ENCODE measurements at places on chromosomes 7 and 10.

DNA sequence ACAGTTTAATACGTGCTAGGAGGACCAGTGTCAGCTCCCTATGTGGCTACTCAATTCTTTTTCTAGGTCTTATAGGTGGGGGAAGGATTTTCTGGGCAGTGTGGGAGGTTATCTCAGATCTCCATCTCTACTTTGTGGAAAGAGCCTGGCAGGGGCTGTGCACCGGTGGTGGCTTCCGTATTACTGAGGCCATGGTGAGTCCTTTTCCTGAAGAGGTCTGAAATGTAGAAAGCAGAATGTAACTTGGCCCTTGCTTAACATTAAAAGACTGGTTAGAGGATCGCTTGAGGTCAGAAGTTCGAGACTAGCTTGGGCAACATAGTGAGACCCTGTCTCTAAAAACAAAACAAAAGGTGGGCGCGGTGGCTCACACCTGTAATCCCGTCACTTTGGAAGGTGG, 2.7 kb upstream of the TPST1 start:
- DNase-seq: no peak

GRCh38 chr10:68172324-68172723, 59.6 kb downstream of the ATOH7 start:
- DNase-seq: no peak

DNA sequence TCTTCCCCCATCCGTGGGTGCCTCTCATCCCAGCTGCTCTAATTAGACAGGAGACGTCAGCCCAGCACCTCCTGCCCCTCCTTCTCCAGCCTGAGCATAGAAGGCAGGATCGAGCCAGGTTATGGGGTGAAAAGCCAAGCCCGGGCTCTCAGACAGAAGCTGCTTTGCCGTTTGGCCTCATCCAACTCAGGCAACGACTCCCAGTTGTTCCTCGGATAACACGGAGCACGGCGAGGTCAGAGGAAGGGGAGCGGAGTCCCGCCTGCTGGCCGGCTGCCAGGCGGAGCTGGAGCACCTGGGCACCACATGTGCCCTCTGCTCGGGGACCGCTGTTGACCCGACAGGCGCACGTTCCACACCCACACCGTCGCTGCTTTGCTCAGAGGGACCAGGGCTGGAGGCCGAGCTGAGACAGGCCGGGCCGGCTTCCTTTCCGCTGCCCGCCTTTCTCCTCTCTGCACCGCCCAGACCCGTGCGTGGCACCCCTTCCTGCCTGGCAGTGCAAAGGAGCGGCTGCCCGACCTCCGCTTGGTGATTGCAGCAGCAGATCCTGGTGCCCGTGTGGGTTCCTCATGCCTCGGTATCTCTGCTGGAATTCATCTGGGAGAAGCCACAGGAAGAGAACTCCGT, 21.6 kb upstream of the UNCX start:
- DNase-seq: no peak

- DNase-seq: no peak
Measured at GRCh38 chr10:132104471-132105301, 38.9 kb downstream of the JAKMIP3 start.

GRCh38 chr7:260441-261281, 29.3 kb upstream of the FOXL3 start:
- no peak for DNase-seq

DNA sequence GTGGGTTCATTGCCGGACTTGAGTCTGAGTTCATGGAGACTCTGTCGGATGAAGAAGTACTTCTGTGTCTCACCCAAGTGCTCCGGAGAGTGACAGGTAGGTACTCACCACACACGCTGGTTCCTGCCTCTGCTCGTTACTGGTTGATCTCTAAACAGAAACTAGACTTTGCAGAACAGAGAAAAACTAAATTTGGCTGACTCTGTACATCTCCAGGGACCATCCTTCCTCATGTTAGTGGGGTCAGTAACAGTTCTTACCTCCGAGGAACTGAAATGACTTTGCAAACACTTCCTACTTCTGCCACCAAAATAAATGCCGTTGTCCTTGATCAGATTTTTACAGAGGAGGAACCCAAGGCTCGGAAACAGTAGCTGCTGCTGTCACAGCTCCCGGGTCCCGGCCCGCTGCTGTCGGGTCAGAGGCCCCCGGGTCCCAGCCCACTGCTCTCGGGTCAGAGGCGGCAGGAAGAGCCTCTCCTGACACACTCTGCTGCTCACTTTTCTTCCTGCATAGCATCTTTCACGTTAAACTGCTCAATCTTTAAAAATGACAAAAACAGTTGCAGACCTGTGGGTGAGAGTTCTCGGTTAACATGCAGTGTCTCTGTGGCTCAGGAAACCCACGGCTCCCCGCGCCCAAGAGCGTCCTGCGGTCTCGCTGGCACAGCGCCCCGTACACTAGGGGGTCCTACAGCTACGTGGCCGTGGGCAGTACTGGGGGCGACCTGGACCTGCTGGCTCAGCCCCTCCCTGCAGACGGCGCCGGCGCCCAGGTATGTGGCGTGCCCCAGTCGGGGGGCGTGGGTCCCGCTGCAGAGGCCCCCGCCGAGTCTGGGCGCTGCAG, 4.8 kb upstream of the MTG1 start:
- no peak for DNase-seq

GRCh38 chr7:151088856-151089699, 2.8 kb downstream of the AGAP3 start:
- peak; percentile 27 for DNase-seq

GRCh38 chr10:98313598-98313997, 45.6 kb upstream of the LOXL4 start:
- DNase-seq: no peak

DNA sequence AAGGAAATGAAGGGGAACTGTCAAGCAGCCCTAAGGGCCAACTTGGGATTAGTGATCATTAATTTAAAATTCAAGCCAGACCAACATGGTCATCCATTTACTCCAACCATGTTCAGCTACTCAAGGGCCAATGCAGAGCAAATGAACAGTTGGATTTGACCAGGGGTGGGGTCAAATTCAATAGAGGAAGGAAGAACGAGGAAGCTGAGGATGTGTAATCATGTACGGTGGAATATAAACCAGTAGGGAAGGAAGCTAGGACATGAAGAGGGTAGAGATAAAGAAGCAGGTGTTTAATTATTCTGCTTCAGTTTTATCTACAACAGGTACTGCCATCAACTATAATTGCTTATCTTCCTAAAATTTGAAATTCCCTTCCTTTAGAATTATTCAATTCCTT, 81.6 kb downstream of the HIBADH start:
- DNase-seq: no peak

DNA sequence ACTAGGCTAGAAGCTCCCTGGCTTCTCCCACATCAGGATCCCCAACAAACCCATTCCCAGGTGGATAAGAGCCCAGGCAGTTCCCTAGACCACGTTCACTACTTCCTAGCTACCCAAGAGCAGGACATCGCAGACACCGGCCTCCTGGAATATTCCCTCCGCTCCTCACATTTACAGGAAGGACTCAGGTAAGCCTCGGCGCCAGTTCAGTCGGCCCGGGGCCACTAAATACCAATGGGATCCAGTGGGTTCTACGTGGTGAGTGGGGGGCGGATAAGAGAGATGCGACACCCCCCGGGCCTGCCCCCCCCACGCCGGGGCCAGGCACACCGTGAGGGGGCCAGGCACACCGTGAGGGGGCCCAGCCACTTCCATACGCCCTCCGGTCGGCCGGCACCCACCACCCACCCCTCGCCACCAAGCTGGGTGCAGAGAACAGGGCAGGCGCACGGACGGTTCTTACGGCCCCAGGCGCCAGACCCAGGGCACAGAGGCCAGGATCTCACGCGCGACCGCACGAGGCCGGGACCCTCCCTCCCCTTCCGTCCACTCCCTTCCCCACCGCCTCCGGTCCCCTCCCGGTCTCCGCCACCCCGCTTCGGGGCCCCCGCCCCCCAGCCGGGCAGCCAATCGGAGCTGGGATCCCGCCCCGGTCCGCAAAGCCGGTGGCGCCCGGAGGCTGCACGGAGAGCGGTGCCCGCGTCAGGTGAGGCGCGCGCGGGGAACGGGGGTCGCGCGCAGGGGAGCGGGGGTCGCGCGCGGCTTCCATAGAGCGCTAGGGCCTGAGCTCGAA, at the start of gene BLVRA:
Gene BLVRA (plus strand): TSS at position 652 of the 793 bp plus-strand sequence. CDS start 12,479 bp downstream, outside the sequence.
- peak; percentile 41 for DNase-seq

DNA sequence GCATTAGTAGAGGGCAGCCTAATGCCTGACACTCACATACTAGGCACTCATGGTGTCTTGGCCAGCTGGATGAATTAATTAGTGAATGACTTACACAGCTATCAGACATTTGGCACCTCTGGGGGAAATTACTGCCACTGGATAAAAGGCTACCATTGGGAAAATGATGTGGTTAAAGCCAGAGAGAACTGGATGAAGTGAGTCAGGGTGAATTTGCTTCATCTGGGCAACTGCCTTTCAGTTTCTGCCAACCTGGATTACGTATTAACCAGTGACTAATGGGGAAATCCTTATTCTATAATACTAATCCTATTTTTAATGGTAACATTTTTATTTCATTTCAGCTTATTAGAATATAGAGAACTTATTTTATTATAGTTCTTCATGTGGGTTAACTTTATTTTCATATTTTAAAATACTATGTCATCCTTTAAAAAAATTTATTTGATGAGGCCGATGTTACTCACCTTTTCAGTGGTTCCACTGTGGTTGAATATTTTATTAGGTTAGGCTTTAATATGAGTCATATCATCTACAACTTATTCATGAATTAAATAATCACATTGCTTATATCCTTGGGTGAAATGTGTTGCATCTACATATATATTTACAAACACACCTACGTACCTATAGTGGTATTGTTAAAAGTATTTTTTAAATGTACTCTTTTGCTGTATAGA, 85.6 kb upstream of the CAPZA2 start:
- no peak for DNase-seq

DNA sequence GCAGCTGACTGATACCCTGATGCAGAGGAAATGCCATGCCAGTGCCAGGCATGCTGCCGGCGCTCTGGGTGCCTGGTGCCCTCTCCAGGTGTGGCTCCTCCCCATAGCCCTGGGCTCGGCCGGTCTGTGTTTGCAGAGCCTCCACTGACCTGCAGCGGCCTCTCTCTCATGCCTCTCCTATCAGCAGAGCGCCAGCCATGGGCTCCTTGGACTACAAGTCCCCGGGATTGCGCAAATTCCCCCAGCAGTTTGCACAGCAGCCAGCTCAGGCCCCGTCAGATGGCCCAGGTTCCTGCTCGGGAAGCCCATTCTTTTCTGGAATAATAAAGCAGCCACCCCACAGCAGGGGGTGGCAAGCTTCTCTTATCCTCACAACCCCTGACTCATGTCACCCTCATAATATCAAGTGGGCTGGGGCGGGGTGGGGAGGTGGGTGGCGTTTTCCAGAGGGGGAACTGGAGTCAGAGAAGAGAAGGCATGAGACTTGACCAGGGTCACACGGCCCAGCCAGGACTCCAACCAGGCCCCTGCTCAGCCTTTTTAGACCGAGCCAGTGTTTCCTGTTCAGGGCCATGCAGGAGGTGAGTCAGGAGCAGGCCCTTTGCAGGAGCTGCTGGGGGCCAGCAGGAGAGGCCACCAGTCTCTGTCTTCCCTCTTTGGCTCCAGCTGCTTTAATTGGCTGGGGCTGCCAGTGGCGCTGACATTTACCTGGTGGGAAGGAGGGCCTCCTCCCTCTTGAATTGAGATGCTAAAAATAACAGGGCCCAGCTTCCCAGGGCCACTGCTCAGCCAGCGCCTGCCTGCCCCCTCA, 58.6 kb downstream of the ZMIZ1 start:
- no peak for DNase-seq

- DNase-seq: no peak
Measured at GRCh38 chr10:78283069-78283682, 249.5 kb downstream of the RPS24 start.

DNA sequence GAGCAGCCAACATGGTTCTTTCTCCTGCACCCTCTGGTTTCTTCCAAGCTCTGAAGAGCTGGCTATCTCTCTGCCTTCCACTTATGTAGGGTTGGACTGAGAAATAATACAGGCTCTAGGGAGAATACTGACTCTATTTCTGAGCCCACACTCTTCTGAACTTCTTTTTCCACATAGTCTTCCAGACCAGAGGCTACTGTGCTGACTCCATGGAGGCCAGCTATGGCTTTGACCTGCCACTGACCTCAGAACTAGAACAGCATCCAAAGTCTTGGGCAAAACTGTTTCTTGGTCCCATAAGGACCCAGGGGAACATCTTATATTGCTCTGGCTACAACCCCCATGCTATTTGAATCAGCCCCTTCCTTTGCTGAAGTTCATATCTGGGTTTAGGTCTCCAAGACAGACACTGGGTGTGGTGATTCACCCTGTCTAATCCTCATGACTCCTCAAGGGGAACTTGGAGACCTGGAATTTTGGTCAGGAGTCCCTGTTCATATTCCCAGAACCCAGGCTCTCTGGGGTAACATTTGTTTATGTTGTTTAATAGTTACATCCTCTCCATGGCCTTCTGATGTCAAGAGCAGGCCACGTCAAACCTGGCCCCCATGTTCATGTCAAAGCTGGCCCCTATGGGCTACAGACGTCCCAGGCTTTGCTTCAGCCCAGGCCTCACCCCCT, 12.1 kb upstream of the PLAU start:
- DNase-seq: no peak

DNA sequence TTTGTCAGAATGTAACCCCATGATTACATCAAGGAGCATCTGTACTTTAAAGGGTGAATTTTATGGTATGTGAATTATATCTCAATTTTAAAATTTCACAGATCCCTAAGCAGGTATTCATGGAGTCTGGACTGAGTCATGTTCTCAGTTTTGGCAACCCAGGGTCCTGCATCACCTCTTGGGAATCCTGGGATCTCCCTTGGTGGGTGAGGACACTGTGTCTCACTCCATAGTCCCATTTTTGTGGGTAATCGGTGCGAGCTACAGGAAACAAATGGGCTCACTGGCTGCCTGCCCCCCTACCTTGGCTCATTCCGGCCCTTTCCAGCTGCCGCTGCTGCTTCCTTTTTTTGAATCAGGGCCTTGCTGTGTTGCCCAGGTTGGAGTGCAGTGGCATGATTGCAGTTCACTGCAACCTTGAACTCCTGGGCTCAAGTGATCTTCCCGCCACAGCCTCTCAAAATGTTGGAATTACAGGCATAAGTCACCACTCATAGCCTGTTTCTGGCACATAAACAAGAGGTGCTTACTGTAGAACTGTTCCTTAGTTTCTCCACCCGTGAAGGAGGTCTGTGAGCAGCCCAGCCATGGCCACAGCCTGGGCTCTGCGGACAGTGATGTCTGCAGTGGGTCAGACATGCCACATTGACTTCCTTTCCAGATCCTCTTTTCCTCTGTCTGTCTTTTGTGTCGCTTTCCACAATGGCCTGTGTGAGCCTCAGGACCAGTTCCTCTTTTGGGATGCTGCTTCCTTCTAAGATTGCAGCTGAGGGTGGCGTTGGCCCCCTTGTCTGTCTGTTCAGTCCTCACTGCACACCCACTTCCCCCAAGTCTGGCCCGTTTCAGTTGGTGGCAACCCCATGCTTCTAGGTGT, 14.5 kb downstream of the PALD1 start:
- peak; percentile 36 for DNase-seq

- DNase-seq: no peak
Measured at GRCh38 chr10:131155218-131155875, 156.2 kb downstream of the TCERG1L start.

GRCh38 chr7:39528849-39529248, 37.4 kb upstream of the YAE1 start:
- DNase-seq: no peak

GRCh38 chr7:157927313-157927925, 590.6 kb downstream of the DNAJB6 start:
- no peak for DNase-seq

Measured in hippocampal formation (tissue), 2 donors.